Posterior cingulate gyrus (tissue), 11 donors: ENCODE measurements at places on chromosomes 12 and 14.

DNA sequence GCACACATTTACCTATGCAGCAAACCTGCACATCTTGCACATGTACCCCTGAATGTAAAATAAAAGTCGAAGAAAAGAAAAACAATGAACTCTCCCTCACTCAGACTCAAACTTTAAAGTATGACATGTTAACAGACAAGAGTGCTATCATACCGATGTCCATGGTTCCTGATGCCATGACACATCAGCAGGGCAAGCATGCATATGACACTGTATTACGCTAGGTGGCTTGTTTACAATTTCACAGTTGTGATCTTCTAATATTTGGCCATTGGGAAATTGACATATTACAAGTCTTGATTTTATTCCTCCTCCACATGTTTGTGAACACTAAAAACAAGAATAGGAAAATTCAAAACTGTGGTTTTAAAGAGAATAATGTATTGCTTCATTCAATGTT, 126.6 kb downstream of the ADAMTS20 start:
- no peak for DNase-seq

DNA sequence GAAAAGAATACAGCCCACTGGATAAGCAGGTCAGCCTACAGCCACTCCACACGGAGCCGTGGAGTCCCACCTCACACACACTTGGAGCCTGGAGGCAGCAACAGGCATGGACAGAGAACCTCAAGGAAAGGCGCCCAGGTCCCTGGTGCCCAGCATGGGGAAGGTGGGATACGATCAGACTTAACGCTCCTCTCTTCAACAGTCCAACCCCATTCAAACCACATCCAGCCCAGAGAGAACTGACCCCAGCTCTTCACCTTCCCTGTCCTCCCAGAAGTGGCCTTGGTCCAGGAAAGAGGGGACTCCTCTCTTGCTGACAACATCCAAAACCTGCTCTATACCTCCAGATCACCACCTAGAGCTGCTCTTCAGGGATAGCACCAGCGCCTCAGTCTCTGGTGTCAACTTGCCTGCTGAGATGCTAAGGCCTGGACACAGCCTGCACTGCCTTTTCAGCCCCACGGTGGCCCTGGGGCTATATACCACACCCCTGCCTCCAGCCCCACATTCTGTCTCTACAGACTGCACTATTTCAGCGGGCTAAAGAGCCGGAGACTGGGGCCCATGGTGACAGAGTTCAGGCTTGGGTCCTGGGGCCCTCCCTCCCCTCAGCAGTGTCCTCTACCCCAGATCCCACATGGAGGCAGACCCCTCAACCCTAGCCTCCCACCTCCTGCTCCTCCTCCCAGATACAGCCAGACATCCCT, 7.0 kb downstream of the ADCY6 start:
- no peak for DNase-seq

DNA sequence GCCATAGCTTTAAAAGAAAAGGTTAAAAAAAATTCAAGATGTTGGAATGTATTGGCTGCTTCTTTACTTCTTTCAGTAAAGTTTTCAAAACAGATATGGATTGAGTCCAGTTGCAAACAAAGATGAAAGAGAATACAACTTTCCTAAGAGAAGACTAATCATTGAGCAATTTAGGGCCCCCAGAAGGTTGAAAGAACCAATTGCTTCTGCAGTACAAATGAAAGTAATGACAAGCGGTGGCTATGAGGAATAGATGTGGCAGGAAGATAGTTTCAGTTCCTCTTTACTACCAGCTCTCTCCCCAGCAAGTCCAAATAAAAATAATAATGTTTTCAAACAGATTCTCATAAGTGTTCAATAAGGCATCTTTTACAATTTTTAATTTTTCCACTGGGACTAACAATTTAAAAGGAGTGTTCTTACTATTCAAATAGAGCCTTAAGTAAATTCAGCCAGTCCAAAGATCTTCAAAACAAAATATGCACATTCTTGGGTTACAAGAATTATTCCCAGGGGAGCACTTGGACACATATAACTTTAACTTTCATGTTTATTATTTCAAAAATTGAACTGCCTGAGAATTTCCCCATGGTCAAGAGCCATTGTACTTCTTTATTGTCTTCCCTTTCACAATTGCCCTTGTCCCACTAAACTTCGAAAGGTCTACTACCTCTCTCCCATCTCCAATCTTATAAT, 62.3 kb upstream of the PPP1R12A start:
- DNase-seq = no peak

- DNase-seq = no peak
These were observed 3.6 kb downstream of the SLC2A14 start for GRCh38 chr12:7869137-7869536.

DNA sequence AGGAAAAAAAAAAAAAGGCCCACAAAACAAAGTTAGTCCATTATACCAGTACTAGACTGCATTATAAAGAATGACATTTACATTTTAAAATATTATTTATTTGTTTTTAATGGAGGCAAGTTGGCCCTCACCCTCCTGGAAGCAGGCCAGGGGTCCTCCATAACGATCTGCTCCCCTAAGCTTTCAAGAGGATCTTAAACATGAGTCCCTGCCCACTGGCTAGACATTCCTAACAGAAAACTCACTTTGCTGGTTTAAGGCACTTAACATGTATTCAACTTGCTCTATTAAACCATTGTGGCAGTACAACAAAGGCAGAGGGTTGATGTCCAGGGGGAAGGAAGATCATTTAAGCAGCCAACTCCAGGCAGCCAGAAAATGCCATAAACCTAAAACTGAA, 111.4 kb downstream of the STXBP6 start:
- no peak for DNase-seq

GRCh38 chr12:46554460-46554859, 181.9 kb upstream of the SLC38A2 start:
- DNase-seq = no peak

DNA sequence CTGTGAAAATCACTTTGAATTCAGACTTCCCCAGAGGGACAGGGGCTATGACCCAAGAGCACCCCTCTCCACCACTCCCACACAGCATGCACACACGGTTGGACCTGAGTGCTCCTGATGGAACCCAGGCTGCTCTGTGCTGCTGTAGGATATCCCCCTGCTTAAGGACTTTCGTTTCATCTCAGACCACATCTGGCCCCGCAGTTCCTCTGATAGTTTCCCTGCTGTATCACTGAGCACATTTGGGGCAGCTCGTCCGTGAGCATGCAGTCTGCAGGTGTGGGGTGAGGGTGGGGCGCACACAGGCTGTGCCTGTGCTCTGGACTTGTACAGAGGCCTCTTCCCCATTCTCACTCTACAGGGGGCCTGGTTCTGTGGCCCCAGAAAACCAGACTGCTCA, 345.2 kb upstream of the FKBP4 start:
- DNase-seq = no peak

DNA sequence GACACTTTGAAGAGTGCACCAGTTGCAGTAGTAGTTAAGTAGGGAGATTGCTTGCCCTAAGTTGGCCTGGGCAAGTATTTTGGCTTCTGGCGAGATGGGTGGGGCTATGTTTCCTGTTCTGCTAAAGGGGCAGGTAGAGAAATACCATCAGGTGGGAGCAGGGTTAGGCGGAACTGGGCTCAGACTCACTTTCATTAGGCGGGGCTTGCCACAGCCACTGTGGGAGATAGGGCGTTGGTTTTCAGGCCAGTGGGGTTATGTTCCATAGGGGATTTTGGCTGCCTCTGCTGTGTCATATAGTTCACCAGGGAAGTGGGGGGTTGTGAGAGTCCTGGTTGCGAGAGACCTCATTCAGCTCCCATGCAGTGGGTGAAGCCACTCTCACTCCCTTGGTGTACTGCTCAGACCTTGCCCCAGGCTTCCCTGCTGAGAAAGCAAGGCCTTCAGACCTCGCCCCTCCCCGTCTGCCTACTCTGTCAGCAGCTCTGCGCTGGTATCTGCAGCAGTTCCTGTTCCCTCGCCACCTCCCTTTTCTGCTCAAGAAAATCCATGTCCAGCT, 43.3 kb downstream of the AEBP2 start:
- DNase-seq = no peak

- DNase-seq = no peak
These were observed 90.1 kb downstream of the ADCK1 start for GRCh38 chr14:77889971-77890442.

DNA sequence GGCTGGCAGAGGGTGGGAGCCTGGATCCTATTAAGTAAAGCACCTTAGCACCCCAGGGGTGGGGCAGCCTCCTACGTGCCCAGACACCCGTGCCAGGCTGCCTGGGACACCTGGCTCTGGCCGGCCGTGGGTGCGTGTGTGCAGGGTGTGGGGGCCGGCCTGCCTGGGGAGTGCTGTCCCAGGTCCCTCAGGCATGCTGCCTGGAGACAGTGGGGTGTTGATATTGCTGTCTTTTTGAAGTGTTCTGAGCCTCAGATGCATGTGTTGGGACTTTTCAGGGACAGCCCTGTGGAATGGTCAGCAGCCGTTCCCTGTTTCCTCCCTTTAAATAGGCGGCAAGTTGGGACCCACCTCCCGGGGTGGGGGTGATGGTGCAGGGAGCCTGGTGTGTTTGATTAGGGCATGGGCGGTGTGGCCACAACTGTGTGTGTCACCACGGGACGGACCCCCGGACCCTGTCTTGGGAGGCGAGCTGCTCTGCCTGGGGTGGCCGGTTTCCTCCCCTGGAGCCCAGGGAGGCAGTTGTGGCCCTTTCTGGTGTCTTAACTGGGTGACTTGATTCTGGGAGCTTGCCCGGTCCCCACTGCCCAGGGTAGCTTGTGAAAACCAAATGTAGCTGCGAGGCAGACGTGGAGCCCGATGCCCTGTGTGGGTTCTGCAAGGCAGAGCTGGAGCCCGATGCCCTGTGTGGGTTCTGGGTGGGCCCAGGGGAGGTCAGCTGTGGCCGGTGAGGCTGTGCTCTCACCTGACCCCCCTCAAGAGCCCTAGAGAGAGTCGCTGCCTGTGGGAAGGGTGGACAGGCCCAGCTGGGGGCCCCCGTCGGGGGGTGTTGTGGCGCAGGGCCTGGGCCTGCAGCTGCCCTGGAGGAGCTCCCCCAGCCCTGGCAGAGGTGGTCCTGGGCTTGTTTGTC, 8.2 kb downstream of the ULK1 start:
- DNase-seq = no peak

GRCh38 chr14:105842105-105842504, 315.7 kb downstream of the TMEM121 start:
- no peak for DNase-seq

- DNase-seq = peak; percentile 75
These were observed 21.4 kb downstream of the ACVR1B start for GRCh38 chr12:51972849-51973273.

DNA sequence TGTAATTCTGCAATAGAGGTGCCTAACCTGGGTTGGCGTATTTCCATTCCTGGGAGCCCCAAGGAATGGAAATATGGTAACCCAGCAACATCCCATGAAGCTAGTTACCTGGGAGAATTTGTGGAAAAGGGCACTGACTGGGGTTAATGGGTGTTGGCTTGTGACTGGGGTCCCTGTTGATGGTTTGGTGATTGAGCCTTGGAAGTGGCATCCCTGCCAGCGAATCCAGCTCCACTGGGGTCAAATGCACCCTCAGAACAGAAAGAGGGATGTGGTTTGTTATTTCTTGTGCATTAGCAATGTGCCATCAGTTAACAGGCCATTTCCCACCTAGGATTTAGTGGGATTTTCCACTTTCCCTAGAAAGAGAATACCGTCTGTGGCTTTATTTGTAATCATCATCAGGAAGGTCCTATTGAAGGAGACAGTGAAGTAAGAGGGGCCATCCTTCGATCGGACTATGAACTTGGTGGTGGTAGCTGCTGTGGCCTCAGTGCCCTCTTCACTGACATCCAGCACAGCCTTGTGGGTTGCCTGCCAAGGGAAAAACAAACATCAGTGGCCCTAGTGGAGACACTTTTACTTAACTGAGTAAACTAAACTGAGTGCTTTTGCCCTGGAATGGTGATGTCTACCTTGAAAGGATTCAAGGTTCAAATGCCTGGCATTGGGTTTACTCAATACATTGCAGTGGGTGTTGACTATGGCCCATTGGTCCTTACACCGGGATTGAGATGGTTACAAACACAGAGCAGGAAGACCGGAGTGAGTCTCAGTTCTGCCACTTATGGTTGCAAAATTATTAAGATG, 10.4 kb upstream of the SERPINA11 start:
- DNase-seq = no peak

GRCh38 chr12:91866566-91866965, 279.1 kb downstream of the BTG1 start:
- no peak for DNase-seq

DNA sequence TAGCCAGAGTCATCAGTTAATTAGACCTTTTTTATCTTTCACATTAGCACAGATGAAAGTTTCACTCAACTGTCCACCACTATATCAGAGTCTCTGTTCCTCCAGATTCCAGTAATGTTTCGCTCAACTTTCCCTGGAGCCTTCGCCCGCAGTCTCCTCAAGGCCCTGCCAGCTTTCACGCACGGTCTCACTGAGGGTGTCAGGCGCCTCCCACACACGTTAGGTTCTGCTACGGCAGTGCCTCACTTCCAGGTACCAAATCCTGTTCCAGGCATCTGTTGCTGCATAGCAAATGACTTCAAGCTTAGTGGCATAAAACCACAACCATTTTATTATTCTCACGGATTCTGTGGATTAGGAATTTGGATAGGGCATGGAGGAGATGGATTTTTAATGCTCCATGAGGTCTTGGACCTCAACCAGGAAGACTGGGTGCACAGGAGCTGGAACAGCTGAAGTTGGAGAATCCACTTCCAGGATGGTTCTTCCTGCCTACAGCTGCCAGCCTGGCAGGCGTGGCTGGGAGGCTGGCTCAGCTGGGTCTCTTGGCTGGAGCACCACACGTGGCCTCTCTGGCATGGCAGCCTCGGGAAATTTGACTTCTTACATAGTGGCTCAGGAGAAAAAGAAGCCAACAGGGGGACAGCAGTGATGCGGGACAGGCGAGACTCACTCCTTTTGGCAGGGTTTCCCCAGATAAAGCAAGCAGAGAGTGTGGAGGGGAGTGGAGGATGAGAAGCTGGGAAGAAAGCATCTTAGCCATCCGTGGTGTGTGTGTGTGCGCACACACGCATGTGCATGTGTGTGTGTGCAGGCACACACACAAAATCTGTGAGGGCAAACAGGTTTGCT, 21.3 kb upstream of the BCDIN3D start:
- DNase-seq = no peak

DNA sequence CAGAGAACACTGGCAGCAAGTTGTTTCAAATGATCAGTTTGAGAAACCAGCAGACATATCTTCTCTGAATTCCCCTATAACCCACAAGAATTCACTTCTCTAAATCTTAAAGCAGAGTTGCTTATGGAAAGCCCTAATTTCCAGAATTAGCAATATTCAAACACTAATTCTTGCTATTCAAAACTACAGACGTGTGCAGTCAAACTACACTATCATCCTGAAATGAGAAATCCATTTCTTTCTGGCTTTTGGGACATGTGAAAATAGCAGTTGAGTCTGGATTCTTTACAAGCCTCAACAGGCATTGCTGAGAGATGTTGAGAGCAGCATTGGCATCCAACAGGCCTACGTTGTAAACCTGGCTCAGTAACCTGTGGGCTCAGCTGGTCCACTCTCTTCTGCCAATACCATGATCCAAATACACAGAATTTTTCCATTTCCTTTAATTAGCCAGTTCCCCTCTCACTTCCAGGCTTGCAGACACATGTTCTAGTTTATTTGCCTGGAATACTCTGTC, 74.6 kb upstream of the TMTC1 start:
- DNase-seq = no peak

GRCh38 chr12:104604070-104604994, 147.6 kb downstream of the CHST11 start:
- no peak for DNase-seq

GRCh38 chr14:94388384-94389103, at the start of gene SERPINA1:
TSS of gene SERPINA1 (minus strand) at chr14:94388602. CDS start at chr14:94383237, 5,365 bp downstream.
- DNase-seq = no peak

GRCh38 chr12:6605421-6606330, 1.5 kb downstream of the CHD4 start:
- peak; percentile 32 for DNase-seq
